Prostate gland (tissue), 2 donors: ENCODE measurements at places on chromosomes 2 and 18. TPM values are rescaled to one million over a fixed set of nuclear protein-coding genes. Genes with fewer than 3 reads are reported as not detected.

DNA sequence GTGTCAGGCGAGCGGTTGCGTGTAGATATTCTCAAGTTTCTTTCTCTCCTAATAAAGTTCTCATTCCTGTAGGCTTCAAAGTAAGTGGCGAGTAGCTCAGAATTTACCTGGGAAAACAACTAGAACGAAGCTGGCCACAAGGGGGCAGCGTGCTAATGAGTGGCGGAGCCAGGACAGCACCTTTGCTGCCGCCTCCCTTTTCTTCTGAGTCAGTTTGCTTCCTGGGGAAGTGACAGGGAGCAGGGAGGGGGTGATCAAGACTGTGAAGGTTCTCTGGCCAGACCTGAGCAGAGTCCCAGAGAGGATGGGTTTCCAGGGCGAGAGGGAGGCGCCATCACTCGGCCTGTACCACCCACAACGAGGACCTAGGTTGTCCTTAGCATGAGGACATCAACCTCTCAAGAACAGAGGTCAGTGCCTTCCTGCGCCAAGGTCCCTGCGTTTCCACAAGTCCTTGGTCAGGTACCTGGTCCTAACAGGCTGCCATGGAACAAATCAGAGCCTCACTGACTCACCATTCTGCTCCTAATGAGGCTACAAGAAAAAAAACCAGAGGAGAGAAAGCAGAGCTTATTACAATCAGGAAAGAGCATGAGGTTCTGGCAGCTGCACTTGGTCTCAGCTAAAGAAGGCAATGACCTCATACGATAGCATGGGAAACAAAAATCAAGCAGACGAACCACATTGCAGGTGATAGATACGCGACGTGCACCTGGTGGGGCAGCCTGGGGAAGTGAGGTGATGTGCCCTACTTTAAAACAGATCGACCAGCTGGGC, 98.7 kb downstream of the PLB1 start:
- DNase-seq, result peak; percentile 95

DNA sequence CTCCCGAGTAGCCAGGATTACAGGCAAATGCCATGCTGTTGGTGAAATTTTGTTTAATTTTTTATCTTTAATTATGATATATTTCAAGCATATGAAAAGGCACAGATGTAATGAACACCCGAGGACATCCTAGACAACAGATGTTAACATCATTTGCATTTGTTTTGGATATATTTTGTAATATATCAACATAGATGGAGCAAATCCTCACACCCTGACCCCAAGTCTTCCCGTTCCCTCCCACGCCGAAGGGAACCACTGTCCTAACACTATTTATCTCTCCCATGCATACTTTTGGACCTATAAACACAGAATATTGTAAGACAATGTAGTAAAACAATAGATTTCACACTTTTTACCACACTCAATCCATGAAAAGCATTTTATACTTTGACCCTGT, 99.5 kb downstream of the GFPT1 start:
- no peak for DNase-seq

The RASGRP3 gene
- 0.73 TPM for total RNA-seq

GRCh38 chr2:238771639-238772038, 76.2 kb upstream of the TWIST2 start:
- no peak for DNase-seq

The C2orf72 gene
- total RNA-seq, result 7.2 TPM

GRCh38 chr18:47985866-47986265, 55.4 kb upstream of the SMAD2 start:
- no peak for DNase-seq
